ENCODE measurements at places on chromosomes 16 and 17.

- no peak for DNase-seq
Measured at GRCh38 chr17:82408938-82409318, 9.2 kb upstream of the HEXD start.

- DNase-seq, result no peak
Measured at GRCh38 chr17:68849673-68850610, 105.2 kb downstream of the ABCA8 start.

DNA sequence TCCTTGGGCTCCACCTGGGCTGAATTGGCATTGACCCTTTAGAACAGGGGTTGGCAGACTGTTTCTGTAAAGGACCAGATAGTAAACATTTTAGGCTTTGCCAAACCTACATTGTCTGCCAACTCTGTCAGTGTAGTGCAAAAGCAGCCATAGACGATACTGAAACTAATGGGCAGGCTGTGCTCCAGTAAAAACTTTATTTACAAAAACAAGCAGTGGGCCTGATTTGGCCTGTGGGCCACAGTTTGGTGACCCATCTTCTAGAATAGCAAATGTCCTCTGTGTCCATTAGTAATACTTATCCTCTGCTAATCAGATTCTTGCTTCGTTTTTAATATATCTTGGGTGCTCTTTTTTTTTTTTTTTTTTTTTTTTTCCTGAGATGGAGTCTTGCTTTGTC lies 6.2 kb downstream of the UTP4 start:
- no peak for DNase-seq

DNA sequence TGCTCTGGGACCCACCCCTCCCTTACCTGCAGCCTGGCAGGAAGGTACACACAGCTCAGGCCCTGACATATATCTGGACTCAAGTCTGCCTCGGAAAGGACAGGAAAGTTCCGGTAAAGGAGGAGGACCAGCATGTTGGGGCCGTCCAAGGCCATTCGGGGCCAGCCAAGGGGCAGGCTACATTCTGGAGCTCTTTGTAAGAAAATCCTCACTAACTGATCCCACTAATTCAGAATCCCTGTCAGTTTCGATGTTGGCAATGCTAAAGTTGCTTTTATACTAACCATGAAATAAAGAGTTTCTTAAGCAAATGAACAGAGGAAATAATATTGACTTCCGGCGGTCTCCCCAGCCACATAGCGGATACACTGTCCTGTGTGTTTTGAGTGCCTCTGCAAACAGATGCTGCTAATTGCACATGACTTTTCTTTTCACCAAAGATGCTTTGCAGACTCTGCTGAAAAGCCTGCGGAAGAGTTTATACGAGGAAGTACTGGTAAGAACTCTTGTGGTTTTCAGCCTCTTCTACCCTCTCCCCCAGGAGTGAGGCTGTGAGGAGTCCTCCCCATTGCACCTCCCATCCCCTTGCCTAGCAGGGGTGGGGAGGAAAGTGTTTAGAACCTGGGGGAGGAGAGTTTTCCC lies 54.8 kb downstream of the PLXDC1 start:
- no peak for DNase-seq

GRCh38 chr17:76824093-76824492 lies 44.1 kb upstream of the MGAT5B start:
- no peak for DNase-seq

DNA sequence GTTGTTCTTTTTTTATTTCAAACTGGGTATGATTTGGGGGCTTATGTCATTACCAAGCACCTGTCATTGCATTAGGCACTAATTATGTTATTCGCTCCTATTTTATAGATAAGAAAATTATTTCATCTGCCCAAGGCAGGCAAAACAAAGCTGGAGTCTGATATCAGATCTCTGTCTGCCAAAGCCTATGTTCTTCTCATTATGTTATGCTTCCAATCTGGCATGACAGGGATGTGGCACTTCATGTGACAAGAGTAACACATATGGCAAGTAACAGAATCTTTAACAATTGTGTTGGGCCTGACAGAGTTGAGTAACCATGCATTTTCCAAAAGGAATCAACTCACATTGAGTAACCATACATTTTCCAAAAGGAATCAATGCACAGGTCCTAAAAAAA lies 61.2 kb upstream of the TOM1L1 start:
- DNase-seq, result no peak

DNA sequence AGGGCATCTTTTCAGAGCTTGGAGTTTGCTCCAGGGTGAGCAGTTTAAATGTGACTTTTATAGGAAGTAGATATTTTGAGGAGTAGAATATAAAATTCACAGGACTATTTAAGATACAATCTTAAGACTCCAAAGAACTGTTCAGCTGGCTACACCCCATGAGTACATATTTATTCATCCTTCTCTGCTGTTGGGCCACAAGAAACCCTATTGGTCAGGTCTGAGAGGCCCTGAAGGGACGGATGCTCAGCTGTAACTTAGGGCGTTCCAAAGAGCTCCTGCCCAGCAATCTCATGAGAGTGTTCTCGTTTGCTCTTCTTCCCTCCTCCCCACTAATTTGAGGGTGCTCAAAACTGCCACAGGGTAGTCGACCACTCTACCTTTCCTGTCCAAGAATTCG lies 7.3 kb downstream of the ST6GALNAC2 start:
- no peak for DNase-seq

DNA sequence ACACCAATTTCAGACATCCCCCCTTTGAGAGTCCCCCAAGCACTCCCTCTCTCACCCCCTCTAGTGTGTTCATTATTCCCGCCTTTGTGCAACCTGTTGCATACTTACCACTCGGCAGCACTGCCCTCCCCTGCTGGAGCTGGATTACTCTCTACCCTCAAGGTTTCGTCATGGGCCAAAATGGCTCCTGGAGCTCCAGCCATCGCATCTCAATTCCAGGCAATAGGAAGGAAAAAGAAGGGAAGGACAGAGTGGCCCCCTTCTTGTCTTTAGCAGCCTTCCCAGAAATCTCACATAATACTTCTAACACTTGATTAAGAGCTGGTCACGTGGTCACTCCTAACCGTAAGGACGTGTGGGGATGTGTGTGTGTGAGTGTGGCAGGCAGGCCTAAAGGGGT lies 20.2 kb downstream of the TMEM186 start:
- DNase-seq, result no peak

DNA sequence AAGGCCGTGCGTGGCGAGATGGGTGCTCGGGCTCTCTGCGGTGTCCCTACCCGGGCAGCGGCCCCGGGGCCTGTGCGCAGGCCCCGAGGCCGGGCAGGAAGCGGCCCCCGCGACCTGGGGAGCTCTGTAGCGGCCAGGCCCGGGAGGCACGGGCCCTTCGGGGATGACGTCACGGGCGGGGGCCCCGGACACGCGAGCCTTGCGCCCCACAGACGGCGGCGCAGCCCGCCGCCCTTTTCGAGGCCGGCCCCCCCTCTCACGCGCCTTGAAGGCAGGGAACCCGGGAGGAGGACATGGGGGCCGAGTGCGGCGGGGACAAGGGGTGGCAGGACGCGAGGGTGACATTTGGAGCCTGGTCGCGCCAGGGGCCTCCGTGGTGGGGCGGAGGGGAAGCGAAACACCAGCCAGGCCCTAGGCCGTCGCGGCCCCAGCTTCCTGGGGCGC lies 1.1 kb downstream of the RAI1 start:
- no peak for DNase-seq

- DNase-seq, result no peak
Measured at GRCh38 chr17:7775051-7775450, 57.5 kb downstream of the DNAH2 start.

- no peak for DNase-seq
Measured at GRCh38 chr16:74501484-74502478, 80.5 kb upstream of the CLEC18B start.

DNA sequence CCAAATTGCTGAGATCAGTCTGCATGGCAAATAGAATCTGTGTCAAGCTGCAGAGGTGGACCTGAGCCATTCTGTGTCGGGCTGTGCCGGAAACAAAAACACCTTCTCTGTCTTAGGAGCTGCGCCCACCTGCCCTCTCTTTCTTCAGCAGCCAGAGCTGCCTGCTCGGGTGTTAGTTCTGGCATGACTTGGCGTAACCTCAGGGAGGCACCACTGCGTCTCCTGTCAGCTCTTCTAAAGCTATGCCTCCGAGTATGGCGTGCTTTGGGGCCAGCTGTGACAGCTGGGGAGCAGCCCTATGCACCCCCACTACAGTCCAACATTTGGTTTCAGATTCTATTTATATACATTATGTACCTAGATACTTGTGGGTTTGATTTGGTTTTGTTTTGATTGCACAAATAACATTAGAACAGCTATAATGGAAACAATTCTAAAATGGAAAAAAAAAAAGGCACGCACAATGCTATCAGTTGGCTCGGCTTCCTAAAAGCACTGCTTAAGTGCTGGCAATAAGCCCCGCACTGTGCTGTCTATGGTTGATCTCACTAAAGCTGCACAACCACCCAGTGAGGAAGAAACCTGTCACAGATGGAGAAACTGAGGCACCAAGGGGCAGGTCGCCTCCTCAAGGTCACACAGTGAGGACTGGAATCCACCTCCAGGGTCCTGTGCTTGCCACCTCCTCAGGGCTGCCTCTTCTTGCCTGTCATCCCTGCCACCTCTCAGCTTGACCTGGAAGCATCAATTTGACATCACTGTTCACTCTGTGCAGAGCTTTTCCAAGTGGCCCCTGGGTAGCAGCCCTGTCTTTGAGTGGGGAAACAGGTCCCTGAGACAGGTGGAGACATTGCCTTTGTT lies 18.7 kb upstream of the ADGRG1 start:
- peak; percentile 55 for DNase-seq

DNA sequence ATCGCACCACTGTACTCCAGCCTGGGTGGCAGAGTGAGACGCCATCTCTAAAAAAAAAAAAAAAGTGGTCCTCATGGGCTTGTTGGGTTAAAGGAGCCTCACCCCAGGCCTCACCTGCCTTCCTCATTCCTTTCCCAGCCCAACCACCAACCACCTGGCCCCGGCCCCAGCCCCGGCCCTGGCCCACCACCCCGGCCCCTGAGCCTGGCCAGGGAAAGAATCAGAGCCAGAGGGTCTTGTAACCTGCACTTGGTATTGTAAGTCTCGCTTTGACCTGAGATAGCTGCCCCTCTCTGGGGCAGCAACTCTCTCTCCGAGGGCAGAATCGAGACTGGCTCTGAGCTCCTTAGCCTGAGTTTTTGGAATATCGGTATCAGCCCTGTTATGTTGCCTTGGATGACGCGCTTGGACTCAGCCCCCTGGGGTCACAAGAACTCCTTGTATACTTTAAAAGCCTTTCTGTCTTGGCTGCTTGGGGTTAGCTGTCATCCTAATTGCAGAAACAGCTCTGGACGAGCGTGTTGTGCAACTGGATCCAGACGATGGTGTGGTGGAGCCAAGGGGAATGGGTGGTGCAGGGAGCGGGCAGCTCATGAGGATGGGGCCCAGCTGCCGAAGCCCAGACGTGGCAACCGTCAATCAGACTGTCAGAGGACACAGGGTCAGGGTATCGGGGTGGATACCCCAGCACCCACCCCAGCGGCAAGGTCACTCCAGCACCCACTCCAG lies 14.6 kb downstream of the SMTNL2 start:
- DNase-seq, result peak; percentile 66

GRCh38 chr17:29086628-29087332 lies 43.8 kb downstream of the PIPOX start:
- no peak for DNase-seq

GRCh38 chr17:31296142-31296541 lies 897 bp downstream of the OMG start:
- DNase-seq, result no peak

GRCh38 chr17:66612993-66613392 lies 221.9 kb upstream of the CACNG5 start:
- no peak for DNase-seq

DNA sequence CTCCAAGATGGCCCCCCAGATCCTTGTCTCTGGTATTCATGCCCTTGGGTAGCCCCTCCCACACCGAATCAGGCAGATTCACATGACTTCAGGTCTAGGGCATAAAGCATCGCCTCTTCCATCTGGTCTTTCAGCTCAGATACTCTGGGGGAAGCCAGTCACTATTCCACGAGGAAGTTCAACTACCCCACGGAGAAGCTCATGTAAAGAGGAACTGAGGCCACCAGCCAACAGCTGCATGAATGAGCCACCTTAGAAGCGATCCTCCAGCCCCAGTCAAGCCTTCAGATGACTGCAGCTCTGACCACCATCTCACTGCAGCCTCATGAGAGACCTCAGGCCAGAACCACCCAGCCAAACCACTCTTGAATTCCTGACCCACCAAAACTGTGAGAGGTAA lies 54.1 kb downstream of the SOCS3 start:
- no peak for DNase-seq

DNA sequence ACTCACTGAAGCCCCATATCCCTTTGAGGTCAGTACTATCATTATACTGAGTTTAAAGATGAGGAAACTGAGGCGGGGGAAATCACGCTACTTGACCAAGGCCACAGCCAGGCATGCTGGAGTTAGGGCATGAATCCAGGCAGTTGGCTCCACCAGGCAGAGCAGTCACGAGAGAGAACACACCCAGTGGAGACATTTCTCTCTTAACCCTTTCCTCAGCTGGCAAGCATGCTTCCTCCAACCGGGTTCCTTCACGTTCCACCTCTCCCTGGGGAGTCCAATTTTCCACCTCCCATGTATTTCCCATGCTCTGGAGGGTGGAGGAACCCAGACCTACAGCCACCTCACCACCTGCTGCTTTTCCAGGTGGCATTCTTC lies 32.8 kb downstream of the VAC14 start:
- no peak for DNase-seq

GRCh38 chr16:68190081-68190480 lies 45.8 kb downstream of the ESRP2 start:
- no peak for DNase-seq

DNA sequence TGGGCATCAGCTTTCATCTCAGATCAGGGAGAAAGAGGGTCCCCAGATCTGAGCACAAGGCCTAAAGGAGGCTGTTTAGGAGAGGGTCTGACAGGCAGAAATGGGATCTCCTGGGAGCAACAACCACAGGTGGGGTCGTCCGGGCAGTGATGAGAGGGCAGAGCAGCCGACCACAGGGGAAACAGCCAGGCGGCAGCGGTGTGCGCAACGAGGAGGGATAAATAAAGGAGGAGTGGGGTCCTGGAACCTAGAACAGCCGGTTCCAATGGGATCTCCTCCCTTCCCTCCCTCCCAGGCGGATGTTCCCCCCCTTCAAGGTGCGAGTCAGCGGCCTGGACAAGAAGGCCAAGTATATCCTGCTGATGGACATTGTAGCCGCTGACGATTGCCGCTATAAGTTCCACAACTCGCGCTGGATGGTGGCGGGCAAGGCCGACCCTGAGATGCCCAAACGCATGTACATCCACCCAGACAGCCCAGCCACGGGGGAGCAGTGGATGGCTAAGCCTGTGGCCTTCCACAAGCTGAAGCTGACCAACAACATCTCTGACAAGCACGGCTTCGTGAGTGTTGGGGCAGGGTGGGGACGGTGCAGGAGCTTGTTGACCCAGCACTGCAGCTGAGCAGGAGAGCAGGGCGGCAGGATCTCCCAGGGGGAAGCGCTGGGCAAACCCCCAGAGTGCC lies 1.9 kb downstream of the TBX2 start:
- DNase-seq, result no peak
